ENCODE measurements at places on chromosomes 5 and 9.

DNA sequence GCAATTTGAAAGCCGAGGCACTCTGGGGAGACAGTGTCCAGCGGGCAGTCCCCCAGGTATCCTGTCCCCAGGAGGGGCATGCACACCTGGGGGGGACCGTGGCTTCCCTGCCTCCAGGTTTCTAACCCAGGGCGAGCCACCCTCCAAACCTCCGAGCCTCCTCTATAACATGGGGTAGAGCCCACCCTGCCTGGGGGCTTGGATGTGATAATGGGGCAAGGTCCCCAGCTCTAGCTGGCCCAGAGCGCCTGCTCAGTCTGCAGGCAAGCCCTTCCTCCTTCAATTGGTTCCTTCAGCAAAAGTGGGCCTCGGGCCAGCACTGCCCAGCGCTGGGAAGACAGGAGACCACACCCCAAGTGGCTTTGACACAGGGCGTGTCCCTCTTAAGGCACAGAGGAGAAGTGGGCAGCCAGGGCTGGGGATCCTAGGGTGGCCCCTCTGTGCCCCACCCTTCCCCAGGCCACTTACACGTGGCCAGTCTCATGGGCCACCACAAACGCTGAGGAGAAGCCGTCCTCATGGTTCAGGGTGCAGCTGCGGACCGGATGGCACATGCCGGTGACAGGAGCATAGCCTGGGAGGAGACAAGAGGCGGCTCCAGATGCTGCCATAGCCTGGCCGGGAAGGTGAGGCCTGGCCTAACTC is 94.3 kb downstream of the ZNF354C start:
- no peak for DNase-seq

DNA sequence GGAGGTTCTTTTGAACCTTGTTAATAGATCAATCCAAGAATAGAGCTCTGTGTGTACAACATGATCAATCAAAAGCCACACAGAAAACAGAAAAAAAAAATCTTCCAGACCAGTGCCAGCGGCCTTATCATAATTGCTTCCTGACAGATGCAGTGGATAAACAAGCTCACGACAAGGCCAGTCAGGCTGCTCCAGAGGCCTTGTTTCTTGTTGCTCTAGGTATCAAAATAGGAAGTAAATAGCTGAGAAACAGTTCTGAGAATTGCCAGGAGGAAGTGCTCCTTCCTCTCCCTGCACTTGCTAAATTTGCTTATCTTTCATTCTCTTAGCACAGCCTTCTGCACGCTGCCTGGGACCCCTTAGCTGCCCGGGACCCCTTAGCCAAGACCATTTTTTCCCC is 199.0 kb upstream of the TARS1 start:
- no peak for DNase-seq

DNA sequence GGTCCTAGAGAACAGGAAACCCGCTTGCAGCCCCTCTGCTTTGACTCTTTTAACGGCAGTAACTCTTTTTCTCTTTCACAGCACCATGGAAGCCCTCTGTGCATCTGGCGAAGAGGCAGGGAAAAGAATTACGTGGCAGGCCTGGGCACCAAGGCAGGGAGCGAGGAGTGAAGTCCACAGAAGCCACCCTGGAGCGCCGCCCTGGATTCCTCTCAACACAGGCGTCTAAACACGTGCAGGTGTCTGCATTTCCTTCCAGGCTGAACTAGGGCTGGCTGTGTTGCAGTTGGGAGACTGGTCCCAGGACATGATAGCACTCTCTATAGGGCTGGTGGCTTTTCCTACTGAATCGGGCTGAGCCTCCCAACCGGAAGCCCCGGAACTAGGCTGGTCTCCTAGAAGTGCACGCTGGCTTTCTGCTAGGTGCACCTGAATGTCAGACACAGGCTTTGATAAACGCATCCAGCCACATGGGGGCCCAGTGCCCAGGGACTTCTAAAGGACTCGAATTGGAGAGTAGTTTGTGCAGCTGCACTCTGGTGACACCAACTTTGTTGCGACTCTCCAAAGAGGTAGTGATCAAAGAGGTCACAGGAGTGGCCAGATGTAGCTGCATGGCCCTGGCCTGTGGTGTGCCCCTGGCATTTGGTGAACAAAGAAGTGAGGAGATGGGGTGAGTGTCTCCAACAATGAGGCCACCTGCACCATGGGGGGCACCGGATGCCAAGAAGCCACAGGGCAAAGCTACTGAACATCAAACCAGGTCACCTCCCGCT is 54.5 kb downstream of the AK8 start:
- no peak for DNase-seq

- DNase-seq: no peak
Observed at GRCh38 chr5:5886812-5887486, 464.5 kb downstream of the ICE1 start.

DNA sequence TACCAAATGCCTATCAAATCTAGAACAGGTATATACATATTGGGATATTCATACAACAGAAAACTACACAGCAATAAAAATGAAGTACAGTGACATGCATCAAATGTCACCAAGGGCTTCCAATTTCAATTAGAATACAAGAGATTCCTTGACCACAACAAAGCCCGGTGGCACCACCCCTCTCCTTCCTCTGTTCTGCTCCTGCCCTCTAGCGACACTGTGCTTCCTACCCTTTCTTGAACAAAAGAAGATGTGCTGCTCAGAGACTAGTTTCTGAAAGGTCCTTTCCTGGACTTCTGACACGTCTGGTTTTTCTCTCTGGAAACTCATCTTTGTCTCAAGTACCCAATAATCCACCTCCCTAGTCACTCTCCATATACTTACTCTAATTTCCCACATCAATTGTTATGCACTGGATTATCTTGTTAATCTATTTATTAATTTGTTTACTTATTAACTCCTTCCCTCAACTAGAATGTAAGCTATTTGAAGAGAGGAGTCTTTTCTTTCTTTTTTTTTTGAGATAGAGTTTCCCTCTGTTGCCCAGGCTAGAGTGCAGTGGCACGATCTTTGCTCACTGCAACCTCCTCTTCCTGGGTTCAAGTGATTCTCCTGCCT is 70.4 kb upstream of the CTSV start:
- DNase-seq: peak; percentile 42

GRCh38 chr9:77648234-77649108 is at the start of gene GNA14:
GNA14 (minus strand) TSS chr9:77648322; CDS start chr9:77647793, 529 bp downstream.
- no peak for DNase-seq

- DNase-seq: peak; percentile 36
Observed at GRCh38 chr9:93058355-93059010, at the start of gene SUSD3. SUSD3 (plus strand) TSS chr9:93058701; CDS start chr9:93058743, 42 bp downstream.

- DNase-seq: no peak
Observed at GRCh38 chr9:84490206-84490841, 149.8 kb upstream of the SLC28A3 start.

DNA sequence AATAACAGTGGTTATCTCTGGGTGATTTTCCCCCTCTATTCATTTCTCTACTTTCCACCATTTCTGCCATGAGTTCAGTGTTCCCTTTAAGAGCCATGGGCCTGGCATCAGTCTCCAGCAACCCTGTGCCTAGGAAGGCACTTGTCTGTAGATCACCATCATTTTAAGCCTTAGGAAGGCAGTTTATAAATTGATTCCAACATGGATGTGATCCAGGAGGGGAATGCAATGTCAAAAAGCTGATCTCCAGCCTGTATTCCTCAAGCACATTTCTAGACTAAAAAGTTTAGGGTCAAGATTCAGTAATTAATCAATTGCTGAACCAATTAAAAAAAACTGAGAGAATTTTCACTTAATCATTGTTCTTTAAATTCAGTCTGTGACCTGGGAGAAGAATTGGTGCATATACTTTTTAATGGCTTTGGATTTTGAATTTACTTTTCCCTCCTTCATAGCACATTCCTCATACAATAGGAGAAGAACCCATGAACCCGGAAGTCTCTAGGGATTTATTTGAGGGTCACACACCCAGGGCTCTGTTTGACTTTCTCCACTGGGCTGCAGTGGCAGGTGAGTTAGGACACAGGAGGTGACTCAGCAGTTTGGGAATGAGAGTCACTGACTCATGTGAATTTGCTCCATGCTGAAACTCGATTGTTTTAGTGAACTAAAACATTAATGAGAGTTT is 6.1 kb upstream of the ERMP1 start:
- DNase-seq: peak; percentile 58

DNA sequence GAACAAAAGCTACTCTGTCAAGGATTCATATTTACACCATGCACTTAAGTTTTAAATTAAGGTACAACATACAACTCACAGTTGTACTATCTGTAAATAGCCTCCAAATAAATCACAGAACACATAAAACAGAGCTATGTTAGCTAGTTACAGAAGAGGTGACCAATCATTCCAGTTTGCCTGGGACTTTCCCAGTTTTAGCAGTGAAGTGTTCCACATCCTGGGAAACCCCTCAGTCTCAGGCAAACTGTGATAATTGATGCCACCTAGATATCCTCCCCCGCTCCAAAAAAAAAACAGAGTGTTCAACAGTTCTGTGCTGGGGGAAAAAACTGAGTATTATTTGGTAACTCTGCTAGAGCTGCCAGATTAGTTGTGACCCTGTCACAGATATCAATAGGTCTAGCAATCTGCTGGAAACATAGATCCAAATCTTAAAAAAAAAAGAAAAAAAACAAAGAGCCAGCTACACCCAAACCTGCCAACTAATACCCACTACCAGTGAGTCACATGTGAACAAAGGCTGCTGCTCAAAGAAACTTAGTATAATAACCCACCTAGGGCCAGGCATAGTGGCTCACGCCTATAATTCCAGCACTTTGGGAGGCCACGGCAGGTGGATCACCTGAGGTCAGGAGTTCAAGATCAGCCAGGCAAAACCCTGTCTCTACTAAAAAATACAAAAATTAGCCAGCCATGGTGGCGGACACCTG is 5.7 kb downstream of the TBCA start:
- no peak for DNase-seq

DNA sequence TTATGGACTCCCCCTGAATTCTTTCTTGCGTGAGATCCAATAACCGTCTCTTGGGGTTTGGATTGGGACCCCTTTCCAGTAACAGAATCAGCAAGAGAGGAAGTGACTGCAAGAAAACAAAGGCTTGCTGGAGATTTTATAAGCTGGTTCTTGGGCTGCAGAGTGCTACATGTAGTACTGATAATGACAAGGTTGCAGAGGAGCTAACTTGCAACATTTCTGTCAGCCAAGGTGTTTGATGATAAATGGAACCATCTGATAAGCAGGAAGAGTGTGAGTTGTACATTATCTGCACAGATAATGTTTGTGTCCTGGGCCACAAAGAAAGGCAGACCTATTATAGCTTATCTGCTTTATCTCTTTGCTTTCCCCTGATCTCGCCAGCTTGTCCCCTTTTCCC is 37.1 kb downstream of the DNAJB5 start:
- no peak for DNase-seq

DNA sequence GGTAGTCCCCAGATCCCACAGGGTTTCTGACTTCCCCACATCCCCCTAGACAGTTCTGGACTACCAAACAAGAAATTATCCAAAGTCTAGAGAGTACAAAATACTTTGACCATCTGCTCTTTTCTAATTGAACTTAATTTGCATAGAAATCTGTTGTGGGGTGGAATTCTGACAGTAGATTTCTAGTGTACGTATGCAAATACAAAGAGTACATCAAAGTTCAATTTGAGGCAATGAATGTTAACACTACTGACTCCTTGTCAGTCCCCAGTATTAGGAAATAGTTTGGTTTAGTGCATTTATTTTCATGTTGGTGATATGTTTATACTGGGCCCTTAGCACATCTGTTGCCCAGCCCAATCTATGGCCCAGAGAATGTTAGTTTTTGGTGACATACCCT is 292.6 kb downstream of the CETN3 start:
- no peak for DNase-seq

GRCh38 chr5:37580106-37580505 is 201.0 kb downstream of the WDR70 start:
- no peak for DNase-seq

DNA sequence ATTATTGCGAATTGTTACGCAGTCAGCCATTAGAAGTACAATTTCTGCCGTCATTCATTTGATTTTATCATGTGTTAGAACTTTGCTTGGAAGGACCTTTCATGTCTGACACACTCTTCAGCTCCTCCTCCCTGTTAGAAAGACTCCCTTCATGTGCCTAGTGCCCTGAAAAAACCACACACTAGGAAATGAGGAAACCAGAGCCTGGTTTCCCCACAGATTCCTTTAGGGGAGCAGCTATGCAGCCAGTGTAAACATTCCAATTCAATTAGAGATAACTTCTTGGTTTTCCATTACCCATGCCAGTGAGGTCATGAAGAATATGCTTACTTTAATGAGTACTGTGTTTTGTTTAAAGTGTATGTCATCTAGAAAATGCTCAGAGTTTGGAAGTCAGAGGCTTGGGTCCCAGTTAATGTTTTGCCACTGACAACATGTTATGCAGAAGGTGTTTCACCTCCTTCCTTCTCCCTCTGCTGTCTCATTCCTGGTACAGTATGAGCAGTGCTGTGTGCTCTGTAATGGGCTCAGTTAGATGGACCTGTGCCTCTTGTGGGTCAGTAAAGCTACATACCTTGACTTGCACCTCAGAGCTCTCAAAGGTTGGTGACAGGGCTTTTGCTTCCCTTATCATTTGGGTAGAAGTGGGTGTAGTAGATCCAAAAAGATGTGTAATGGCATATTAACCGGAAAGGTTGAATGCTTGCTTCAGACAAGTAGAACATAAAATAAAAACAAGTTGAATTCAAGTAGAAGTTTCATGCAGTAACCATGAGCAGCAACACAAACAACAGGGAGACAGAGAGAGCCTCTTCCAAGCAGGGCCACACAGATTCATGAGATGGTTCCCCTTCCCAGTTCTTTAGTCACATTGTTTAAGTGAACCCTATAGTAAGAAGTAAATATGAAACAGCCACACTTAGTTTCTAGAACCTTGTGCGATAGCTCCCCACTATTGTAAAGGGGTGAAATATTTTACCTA is 52.6 kb upstream of the TNFAIP8 start:
- DNase-seq: peak; percentile 97

GRCh38 chr5:56060276-56061110 is 65.7 kb upstream of the IL6ST start:
- DNase-seq: no peak

DNA sequence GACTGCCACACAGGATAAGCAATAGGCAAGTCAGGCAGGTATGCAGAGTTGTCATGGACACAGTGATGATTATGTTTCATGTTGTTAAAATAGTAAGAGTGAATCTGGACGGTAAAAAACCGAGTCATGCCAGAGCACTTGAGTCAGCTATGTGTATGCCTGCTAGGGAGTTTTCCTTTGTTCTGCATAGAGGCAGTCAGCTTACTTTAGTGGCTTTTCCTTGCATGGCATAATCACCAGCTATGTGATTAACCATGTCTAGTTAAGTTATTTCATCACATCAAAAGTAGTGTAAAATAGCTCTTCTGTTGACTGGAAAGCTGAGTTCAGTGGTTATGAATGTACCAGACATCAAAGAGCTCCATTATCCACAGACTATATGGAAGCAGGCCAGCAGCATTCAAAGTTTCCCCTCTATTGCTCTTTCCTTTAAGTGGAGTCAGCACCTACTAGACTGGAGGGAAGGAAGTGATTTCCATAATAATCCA is 989.8 kb downstream of the TLE1 start:
- peak; percentile 54 for DNase-seq

- no peak for DNase-seq
Observed at GRCh38 chr5:78269088-78269703, 25.3 kb downstream of the AP3B1 start.

All from fibroblast of mammary gland (primary cell).